ENCODE measurements at places on chromosomes 12 and 14.
A peak's percentile ranks its signal among the peaks of the same experiment; 100 is the strongest.

DNA sequence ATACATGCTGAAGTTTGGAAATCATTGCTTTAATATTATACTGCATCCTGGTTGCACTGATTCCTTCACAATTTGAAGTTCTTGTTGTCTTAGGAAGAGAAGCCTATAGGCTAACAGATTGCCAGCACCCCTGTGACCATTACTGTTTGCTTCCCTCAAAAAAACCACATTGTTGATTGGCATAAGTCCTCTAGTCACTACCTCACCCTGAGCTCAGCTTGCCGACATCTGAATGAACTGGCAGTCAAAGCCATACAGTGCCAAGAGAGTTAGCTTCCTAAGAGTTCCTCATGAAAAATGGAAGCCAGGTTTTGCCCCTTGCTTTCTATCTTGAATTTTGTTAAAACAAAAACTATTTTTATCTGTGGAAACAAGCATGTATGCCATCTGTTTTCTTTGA, 276.1 kb downstream of the SYT1 start:
- no peak for DNase-seq

DNA sequence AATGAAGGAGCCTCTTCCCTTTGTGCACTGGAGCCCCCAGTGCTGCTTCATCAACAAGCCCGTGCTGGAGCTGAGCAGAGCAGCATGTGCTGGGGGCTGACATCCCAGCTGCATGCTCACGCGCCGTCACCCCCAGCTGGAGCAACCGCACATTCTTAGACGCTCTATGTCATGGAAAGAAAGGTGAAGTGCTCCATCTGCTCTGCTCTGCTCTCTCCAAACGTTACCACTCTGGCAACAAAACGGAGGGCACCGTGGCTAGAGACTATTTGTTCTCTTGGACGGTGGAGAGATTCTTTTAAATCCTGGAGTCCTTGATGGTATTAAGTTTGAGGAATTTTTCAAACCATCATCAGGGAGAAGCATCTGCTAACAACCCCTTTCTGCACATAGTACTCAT, 208.4 kb downstream of the C12orf75 start:
- DNase-seq, result no peak

- no peak for DNase-seq
Observed at GRCh38 chr14:63939006-63939270, 86.1 kb downstream of the SYNE2 start.

DNA sequence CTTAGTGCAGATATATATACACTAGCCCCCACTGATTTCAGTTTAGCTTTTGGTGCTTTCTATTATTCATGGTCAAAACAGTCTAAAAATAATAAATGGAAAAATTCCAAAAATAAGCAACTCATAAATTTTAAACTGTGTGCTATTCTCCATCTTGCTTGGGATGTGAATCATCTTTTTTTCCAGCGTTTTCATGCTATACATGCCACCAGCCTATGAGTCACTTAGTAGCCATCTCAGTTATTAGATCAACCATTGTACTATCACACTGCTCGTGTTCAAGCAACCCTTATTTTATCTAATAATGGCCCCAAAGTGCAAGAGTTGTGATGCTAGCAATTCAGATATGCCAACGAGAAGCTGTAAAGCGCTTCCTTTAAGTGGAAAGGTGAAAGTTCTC, 73.9 kb upstream of the KRR1 start:
- no peak for DNase-seq

DNA sequence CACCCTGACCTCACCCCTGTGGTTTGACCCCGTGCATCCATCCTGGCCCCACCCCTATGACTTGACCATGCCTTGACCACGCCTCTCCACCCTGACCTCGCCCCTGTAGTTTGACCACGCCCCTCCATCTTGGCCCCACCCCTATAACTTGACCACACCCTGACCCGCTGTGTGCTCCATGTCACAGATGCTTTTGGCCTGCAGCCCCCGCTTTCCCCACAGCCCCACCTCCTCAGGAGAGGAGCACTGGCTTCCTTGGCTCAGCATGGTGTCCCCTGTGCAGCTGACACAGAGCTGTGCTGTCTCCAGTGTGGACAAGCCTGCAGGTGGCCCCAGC, 269.9 kb upstream of the SFSWAP start:
- no peak for DNase-seq

DNA sequence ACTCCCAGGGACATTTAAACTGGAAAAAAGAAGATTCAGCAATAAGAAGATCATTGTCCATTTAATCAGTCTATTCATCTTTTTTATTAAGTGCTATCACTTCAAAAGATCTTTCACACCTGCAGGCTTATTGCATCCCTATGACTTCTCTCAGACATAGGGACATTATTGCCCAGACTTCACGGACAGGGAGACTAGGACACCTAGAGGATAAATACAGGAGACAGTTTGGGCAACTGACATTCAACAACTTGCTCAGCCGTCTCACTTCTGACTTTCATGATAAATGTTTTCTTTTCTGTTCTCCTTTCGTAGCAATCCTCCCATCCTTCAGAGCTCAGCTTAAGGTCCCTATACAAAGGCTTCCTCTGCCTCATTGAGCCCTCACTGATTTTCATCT, 84.3 kb downstream of the TMEM30B start:
- no peak for DNase-seq

DNA sequence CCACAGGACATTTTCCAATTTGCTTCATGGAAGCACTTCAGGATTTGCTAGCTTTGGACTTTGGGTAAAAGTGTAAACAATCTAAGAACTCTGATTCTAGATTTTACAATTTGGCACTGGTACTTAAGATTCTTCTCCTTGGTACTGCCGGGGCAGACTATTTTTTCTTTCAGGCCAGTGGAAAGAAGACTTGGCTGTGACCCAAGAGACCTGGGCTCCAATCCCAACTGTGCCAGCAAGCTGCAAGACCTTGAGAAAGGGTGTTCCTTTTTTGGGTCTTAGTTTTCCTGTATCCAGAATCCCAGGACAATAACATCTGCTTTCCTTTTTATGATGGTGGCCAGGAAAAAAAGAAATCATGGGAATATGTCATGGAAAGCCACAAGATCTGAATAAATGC, 148.1 kb upstream of the CRY1 start:
- no peak for DNase-seq

DNA sequence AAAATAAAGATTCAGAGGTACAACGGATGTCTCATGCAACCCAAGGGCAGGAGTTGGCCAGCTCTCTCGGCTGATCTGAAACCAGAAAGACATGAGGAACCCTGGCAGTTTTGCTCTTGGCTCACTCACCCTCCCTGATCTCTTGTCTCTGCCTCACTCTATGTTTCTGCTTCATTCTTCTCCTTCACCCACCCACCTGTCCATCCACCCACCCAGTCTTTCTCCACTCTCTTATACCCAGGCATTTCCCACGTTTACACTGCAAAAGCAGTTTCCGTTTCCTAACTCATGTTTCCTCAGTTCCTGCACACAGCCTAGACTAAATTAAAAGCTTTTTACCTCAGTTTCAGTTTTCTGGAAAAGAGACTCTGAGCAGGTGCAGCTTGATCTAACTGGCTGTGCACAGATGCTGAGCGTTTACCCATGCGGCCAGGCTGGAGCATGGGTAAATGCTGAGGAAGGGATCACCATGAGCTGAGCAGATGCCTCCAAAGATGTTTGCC, 157.6 kb downstream of the PRKCH start:
- DNase-seq, result no peak

DNA sequence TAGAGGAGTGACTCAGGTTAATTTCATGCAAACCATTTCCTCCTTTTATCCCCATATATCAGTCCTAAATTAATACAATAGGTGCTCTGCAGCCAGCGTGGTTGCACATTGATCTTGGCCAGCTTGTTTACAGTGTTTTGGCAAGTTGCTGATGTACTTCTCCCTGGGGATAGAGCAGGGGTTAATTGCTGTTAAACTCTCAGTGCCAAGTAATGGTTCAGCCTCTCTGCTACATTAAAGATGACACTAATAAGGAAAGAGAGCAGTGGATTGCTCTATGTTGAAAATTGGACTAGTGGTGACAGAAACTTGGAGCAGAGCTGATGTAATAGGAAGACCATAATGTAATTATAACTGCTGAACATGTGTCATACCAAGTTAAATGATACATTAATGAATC, 717.5 kb downstream of the RERGL start:
- no peak for DNase-seq

DNA sequence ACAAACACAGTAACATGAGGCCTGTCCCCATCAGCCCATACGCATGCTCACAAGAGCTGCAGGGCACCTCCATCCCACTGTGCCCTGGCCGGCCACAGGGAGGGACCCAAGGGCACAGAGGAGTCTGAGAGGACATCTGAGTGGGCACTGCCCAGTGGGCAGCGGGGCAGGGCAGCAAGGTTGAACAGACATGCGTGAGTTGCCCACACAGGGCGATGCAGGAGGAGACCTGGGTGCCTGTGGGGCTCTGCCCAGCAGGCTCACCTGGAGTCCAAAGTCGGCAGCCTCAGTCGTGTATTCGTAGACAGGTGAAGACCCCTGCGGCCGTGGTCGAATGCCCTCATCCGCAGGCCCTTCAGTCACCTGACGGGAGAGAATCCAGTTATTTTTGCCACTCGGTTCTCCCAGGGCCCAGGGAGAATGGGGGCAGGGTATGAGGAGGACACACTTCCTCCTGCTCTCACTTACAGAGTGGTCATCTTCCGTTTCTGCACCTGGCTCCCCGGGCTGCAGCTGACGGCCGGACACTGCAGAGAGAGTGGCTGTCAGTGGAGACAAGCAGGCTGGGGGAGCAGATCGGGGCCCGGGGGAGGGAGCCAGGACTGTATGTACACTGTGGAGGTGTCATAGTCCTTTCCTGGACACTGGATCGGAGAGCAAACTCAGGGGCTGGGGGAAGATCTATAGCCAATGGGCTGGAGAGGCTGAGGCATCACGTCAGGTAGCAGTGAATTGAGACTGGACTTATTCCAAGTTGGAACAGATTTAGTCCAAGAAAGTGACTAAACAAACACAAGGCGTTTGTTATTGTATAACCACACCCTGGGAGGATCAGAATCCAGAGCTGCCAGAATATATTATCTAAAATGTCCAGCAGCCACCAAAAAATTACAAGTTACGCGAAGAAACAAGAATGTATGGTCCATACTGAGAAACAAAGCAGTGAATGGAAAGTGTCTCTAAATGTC, 20.7 kb downstream of the AHNAK2 start:
- no peak for DNase-seq

DNA sequence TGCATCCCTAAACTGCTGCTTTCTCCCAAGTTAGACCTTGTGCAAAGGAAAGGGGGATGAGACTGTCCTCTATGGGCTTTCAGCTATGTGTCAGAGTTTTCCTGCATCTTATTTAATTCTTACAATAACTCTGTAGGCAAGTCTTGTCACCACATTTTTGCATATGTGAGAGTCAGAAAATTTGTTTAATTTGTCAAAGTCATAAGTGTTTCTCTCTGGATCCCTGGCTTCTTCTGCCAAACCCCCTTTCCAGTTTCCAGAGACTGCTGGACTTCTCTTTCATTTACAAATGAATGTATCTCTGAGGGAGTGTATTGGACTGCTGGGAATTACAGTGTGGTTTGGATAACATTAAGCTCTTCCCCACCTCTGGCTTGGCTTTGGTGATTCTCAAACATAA, 877.6 kb upstream of the SEL1L start:
- DNase-seq, result no peak

DNA sequence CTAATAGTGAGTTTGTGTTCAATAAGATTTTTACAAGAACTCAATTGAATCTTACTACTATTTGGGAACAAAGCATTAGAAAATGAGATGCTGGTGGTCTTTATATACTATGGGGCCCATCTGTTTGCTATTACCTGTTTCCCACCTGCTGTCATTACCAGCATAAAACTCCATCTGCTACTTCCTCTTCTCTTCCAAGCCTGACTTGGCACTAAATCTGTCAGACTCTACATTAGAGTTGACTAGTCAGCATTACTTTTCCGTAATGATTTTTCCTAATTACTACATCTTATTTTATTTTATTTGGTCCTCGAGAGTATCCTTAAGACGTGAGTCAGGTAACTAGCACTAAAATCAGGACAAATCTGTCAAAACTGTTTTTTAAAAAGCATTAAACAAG, 68.1 kb upstream of the KRR1 start:
- DNase-seq, result no peak

DNA sequence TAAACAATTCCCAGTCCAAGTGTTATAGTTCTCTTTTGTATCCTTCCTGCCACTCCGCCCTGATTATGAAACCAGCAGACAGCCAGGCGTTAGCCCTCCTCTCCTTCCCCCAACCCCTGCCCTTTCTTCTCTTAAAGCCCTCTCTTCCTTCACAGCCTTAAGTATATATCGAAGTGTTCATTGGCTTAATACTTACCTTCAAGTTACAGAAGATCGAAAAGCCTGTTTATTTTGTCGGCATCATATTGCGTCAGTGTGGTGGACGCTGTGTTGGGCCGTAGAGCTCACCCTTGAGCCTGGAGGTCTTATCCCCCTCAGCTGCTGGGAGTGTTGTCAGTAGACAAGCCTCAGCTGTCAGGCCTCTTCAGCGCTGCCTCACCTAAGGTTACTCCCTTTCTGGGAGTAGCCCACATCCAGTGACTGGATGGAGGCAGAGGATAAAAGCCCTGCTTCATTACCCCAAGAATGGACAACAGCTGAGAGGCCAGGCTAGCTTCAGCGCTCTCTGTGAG, 36.2 kb downstream of the CMAS start:
- DNase-seq, result no peak

- no peak for DNase-seq
Observed at GRCh38 chr12:75779891-75780496, 251.6 kb downstream of the PHLDA1 start.

- DNase-seq, result no peak
Observed at GRCh38 chr12:110102255-110102654, 21.9 kb upstream of the IFT81 start.

DNA sequence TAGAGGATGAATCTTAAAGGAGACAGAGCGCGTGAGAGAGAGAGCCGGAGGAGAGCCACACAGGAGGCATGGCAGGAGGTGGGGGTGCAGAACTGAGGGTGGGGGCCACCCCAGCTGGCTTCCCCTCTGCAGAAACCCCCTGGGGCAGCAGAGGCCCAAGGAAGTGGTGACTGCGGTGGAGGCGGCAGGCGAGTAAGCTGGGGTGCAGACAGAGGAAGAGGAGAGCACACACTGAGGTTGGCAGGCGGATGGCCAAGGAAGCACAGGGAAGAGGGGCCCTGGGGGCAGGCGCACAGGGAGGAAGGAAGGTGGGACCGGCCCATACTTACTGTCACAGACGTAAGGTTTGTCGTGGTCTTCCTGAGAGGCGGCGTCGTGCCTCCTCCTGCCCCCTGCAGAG, 179.8 kb downstream of the DPF3 start:
- DNase-seq, result peak; percentile 13

GRCh38 chr12:96108321-96108720, 72.9 kb upstream of the LTA4H start:
- no peak for DNase-seq

DNA sequence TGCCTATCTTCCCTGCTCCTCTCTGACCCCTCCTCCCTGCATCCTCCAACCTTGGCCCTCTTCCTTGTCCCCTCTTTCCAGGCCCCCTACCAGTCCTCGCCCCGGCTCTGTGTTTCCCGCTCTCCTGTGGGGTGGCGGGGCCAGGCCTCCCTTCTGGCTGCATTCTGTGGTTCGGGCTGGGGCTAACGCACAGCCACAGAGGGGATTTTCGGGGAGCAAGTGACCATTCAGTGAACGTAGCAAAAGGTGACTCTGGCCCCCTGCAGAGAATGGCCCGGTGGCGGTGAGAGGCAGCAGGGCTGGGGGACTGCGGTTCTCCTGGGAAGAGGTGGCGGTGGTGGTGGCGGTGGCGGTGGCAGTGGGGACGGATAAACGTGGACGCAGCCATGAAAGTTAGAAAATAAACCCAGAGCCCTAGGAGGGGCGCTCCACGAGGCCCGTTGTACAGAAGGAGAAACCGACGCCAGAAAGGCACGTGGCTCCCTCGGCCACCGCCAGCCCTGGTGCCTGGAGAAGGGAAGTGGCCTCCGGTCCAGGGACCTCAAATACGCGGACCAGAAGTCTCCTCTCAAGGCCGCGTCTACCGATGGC, 269.6 kb downstream of the ADGRD1 start:
- DNase-seq, result no peak
